Activated naive CD4-positive, alpha-beta T cell treated with anti-CD3 and anti-CD28 coated beads for 36 hours (primary cell): ENCODE measurements at places on chromosomes 7 and 10. TPM values are rescaled to one million over a fixed set of nuclear protein-coding genes. Genes with fewer than 3 reads are reported as not detected.

The C10orf62 gene
- total RNA-seq, result not detected

- DNase-seq, result no peak
Measured at GRCh38 chr10:96252730-96253129, 18.6 kb downstream of the BLNK start.

The MYOF gene
- 10.4 TPM for total RNA-seq

- no peak for DNase-seq
Measured at GRCh38 chr10:5043716-5044115, 40.1 kb upstream of the AKR1C2 start.

DNA sequence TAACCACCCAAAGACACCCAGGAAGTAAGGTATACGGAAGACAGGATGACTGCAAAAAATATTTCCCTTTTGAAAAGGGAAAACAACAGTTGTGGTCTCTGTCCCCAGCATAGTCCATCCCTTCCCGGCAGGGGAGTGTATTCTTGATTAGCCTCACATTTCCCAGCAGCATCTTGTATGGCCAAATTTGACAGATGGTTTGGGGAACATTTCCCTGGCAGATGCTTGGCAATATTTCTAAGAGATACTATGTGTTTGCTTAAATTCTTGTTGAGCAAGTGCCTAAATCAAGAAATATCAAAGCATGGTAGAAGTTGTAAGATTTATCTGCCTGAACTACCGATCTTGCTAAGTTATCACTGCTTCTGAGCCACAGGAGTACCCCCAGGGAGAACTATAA lies 56.9 kb upstream of the TPK1 start:
- no peak for DNase-seq

GRCh38 chr7:51029131-51029530 lies 246.4 kb upstream of the GRB10 start:
- DNase-seq, result no peak
